ENCODE measurements at places on chromosomes 5 and 9. TPM values are rescaled to one million over a fixed set of nuclear protein-coding genes. Genes with fewer than 3 reads are reported as not detected.

HTR4 gene
- 7.8 TPM for total RNA-seq

- H3K27ac ChIP-seq = no peak overlapping the region
- H3K36me3 ChIP-seq = peaks cover 9% of the 10 kb centered on the region
- H3K27me3 ChIP-seq = no peaks in the 10 kb centered on the region
Measured at GRCh38 chr5:141633871-141634561, 2.6 kb downstream of the HDAC3 start.

- peak overlapping the region; percentile 58 for H3K27ac ChIP-seq
- no peaks in the 10 kb centered on the region for H3K36me3 ChIP-seq
- peak overlapping the region; percentile 63 for H3K4me3 ChIP-seq
- DNase-seq = peak; percentile 53
- H3K27me3 ChIP-seq = no peaks in the 10 kb centered on the region
Measured at GRCh38 chr5:67215519-67216471, 19.2 kb upstream of the CD180 start.

MTAP gene
- total RNA-seq = 26.2 TPM

FLT4 gene
- total RNA-seq = 10.8 TPM

DNA sequence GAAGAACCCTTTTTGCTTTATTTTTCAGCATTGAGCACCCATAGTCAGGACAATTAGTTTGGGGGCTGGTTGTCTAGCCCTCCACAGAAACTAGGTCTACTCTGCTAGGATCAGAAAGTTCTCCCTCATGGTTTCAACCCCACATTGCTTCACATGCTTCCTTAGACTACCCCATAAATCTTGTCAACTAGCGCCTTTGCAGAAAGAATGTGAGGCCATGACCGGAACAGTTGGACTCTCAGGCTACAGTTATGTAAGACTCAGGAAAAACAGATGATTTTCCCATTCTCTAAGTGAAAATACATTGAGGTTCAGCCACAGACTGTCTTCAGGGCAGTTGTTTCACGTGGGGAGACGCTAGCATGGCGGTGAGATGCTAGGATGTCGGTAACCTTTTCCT lies 255.6 kb downstream of the NR3C1 start:
- no peaks in the 10 kb centered on the region for H3K27me3 ChIP-seq
- H3K27ac ChIP-seq = peak overlapping the region; percentile 39
- H3K4me3 ChIP-seq = no peak overlapping the region
- H3K4me1 ChIP-seq = peaks cover 71% of the 10 kb centered on the region
- H3K36me3 ChIP-seq = no peaks in the 10 kb centered on the region
- no peak for DNase-seq

DNA sequence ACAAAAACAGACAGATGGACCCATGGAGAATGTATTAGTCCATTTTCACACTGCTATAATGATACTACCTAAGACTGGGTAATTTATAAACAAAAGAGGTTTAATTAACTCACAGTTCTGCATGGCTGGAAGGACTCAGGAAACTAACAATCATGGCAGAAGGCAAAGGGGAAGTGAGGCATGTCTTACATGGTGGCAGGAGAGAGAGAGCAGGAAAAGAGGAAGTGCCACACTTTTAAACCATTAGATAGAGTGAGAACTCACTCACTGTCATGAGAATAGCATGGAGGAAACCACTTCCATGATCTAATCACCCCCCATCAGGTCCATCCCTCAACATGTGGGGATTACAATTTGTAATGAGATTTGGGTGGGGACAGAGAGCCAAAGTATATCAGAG lies 808.9 kb downstream of the CDH12 start:
- H3K36me3 ChIP-seq = no peaks in the 10 kb centered on the region
- H3K27me3 ChIP-seq = no peaks in the 10 kb centered on the region
- no peak overlapping the region for H3K27ac ChIP-seq
- H3K4me1 ChIP-seq = no peaks in the 10 kb centered on the region
- H3K4me3 ChIP-seq = no peak overlapping the region

RORB gene
- total RNA-seq = 0.81 TPM

DNA sequence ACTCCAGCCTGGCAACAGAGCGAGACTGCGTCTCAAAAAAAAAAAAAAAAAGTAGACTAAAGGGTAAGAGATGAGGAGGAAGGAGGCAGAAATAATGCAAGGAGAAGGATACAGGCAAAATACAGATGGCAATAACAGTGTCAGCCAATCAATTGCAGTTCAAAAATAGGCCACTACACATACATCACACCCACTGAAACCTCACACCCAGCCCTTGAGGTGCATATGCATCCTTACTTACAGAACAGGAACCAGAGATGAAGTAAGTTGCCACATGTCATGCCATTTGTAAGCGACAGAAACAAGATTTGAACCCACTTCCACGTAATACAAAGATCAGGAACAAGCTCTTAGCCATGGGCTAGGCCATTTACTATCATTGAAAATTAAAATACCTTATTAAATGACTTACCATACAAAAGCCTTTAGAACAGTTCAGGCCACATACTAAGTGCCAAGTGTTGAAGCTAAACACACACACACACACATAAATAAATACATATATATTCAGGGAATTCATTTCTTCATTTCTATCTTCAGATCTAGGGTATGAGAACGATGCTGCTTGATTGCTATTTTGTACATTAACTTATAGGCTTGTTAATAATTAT lies 98.4 kb downstream of the FNBP1 start:
- H3K4me3 ChIP-seq = no peak overlapping the region
- peak overlapping the region; percentile 59 for H3K27ac ChIP-seq
- peaks cover 54% of the 10 kb centered on the region for H3K4me1 ChIP-seq
- no peaks in the 10 kb centered on the region for H3K27me3 ChIP-seq
- no peaks in the 10 kb centered on the region for H3K36me3 ChIP-seq

NOL8 gene
- 33.6 TPM for total RNA-seq

DNA sequence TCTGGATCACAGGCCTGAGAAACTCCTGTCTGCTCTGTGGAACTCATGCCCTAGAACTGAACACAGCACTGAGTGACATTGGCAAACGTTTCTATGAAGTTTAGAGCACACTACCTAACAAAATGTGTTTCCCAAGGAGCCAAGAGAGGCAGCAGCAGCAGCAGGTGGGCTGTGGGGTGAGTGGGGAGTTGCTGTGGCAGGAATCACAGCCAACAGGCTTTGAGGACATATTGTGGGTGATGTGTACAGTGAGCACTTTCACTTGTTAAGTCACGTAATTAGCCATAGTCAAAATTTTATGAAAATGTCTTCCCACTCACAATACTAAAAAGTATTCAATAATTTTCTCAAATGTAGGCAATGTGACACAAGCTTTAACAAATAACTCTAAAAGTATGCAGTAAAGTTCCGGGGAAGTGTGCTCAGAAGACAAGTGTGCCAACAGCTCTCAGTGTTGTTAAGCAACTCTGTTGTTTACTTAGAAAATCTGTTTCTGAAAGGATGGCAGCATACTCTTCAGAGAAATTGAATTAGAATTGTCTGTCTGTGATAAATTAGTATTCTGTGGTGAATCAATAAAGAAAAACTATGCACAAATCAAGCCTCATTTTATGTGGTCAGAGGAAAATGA lies 482.1 kb downstream of the SEMA5A start:
- no peaks in the 10 kb centered on the region for H3K27me3 ChIP-seq
- H3K4me1 ChIP-seq = no peaks in the 10 kb centered on the region
- peaks cover 8% of the 10 kb centered on the region for H3K36me3 ChIP-seq
- DNase-seq = no peak

GRCh38 chr5:96649681-96650540 lies 12.3 kb upstream of the CAST start:
- H3K4me3 ChIP-seq = no peak overlapping the region
- no peaks in the 10 kb centered on the region for H3K27me3 ChIP-seq
- no peaks in the 10 kb centered on the region for H3K4me1 ChIP-seq
- H3K36me3 ChIP-seq = no peaks in the 10 kb centered on the region
- H3K27ac ChIP-seq = no peak overlapping the region

GRCh38 chr9:120080849-120081248 lies 499.1 kb downstream of the CDK5RAP2 start:
- H3K27me3 ChIP-seq = no peaks in the 10 kb centered on the region
- no peak for DNase-seq
- no peaks in the 10 kb centered on the region for H3K36me3 ChIP-seq
- H3K4me3 ChIP-seq = no peak overlapping the region

- H3K27me3 ChIP-seq = no peaks in the 10 kb centered on the region
- H3K4me1 ChIP-seq = peaks cover 35% of the 10 kb centered on the region
- no peaks in the 10 kb centered on the region for H3K36me3 ChIP-seq
- no peak overlapping the region for H3K27ac ChIP-seq
- no peak overlapping the region for H3K4me3 ChIP-seq
Measured at GRCh38 chr9:15403155-15403554, 19.5 kb upstream of the SNAPC3 start.

TAS2R1 gene
- not detected for total RNA-seq

GRCh38 chr5:43336159-43336558 lies 22.9 kb upstream of the HMGCS1 start:
- H3K27ac ChIP-seq = no peak overlapping the region
- no peak overlapping the region for H3K4me3 ChIP-seq
- no peaks in the 10 kb centered on the region for H3K36me3 ChIP-seq
- no peak for DNase-seq
- H3K27me3 ChIP-seq = no peaks in the 10 kb centered on the region
